CD4-positive, alpha-beta T cell treated with Interleukin-17A for 4 hours (primary cell): ENCODE measurements at places on chromosomes 12 and 14.

DNA sequence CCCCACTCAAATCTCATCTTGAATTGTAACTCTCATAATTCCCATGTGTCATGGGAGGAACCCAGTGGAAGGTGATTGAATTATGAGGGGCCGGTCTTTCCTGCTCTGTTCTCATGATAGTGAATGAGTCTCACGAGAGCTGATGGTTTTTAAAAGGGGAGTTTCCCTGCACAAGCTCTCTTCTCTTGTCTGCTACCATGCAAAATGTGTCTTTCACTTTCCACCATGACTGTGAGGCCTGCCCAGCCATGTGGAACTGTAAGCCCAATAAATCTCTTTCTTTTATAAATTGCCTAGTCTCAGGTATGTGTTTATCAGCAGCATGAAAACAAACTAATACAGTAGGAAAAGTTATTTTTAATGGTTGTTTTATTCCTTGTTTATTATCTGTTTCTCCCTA lies 146.0 kb downstream of the FSCB start:
- no peak for DNase-seq

- DNase-seq, result no peak
Observed at GRCh38 chr12:13573698-13574321, 377.3 kb downstream of the EMP1 start.

GRCh38 chr14:31944256-31945073 lies 132.6 kb upstream of the ARHGAP5 start:
- DNase-seq, result peak; percentile 34

GRCh38 chr14:38385836-38386235 lies 129.9 kb upstream of the CLEC14A start:
- no peak for DNase-seq

DNA sequence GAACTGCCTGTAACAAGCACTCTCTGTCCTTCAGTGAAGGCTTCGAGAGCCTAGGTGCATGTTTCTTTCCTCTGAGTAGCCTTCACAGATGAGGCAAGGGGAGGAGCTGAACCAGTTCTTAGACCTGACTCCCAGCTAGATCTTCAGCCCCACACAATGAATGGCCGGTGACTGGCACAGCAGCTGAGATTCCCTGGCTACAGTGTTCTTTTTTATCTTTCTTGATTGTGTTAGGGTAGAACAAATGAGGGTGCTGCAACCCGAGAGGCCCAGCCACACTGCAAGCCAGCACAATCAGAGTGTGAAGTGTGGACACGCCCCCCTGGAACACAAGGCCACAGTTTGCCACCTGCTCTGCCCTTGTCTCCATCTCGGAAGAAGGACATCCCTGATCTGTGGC lies 19.1 kb upstream of the COL2A1 start:
- no peak for DNase-seq

DNA sequence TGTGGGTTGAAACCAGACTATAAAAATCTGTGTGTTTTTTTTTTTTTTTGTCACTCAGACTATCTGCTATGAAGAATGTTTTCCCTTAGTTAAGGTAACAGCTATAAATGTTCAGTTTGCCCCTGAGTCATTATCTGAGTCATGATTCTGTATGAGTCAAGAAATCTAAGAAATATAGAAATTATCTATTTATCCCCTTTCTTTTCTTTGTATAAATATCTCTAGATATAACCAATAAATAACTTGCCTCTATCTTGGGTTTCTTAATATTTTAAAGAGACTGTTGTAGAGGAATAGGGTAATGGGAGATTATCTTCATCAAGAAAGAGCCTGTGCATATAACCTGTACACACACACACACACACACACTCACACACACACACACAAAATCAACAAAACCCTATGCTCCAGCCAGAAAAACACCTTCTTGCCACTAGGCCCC lies 161.7 kb upstream of the EEA1 start:
- no peak for DNase-seq

DNA sequence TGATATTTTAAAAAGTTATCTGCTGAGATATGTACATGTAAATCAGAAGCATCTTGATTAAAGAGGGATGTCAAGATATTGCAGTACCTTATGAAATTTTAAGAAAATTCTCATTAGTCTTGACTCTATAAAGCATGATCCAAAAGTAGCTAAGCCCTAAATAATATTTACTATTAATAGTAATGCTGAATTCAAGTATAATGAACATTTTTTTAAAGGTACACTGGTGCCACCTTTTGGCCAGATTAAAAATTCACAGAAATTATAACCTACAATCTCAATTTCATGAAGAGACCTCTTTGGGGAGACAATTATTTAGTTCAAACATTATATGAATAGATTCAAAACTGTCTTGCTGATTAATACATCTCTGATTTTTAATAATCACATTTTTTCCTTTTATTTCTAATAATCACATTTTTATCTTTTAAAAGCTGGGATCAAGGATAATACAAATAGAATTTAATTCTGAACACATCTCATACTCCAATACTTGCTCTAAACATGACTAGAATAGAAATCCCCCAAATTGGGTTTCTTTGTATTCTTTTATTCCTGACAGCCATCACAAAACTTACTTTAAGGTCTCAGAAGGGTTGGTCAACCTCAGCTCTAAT lies 13.4 kb downstream of the AKAP5 start:
- no peak for DNase-seq
